ENCODE measurements at places on chromosomes 7 and 10. TPM values are rescaled to one million over a fixed set of nuclear protein-coding genes. Genes with fewer than 3 reads are reported as not detected.

The NOS3 gene
- 5.8 TPM for total RNA-seq

The DBF4 gene
- 29.1 TPM for total RNA-seq

The SPDYE11 gene
- not detected for total RNA-seq

The ITGB8 gene
- total RNA-seq = 73.0 TPM

The ADAM8 gene
- 0.85 TPM for total RNA-seq

The COX15 gene
- total RNA-seq = 47.4 TPM

The EVX1 gene
- total RNA-seq = not detected

The NPS gene
- total RNA-seq = not detected

The AKR1C2 gene
- 73.6 TPM for total RNA-seq

The CTAGE4 gene
- total RNA-seq = 0.28 TPM

The GIMAP1 gene
- not detected for total RNA-seq

The ASB10 gene
- total RNA-seq = not detected

The VIM gene
- 5,198 TPM for total RNA-seq

The DLG5 gene
- 35.1 TPM for total RNA-seq

The TMEM236 gene
- total RNA-seq = under 0.01 TPM

The GNAT3 gene
- 0.28 TPM for total RNA-seq

The GDF2 gene
- not detected for total RNA-seq

The YAE1 gene
- 35.3 TPM for total RNA-seq

The AGAP5 gene
- 2.1 TPM for total RNA-seq

The ATG9B gene
- total RNA-seq = 2.0 TPM

The CHRM2 gene
- under 0.01 TPM for total RNA-seq

The FZD1 gene
- total RNA-seq = 11.7 TPM

The SPDYE2 gene
- total RNA-seq = not detected

The MBL2 gene
- total RNA-seq = not detected

The BHLHA15 gene
- 0.77 TPM for total RNA-seq

The ETV1 gene
- 14.1 TPM for total RNA-seq

The ASAH2 gene
- 0.28 TPM for total RNA-seq

The CPA2 gene
- not detected for total RNA-seq

The ENTPD7 gene
- total RNA-seq = 24.2 TPM

The WDFY4 gene
- total RNA-seq = not detected

The APBB1IP gene
- total RNA-seq = 0.19 TPM

The NRP1 gene
- total RNA-seq = 418 TPM

The SEC31B gene
- 0.96 TPM for total RNA-seq

The MYL7 gene
- not detected for total RNA-seq

The C10orf67 gene
- 0.19 TPM for total RNA-seq

The AKR1C1 gene
- 122 TPM for total RNA-seq

The STOX1 gene
- total RNA-seq = under 0.01 TPM

The IDI2 gene
- not detected for total RNA-seq

The SYT15B gene
- total RNA-seq = 0.28 TPM

The HABP2 gene
- total RNA-seq = 0.19 TPM

The FBXO24 gene
- 0.28 TPM for total RNA-seq

The MYOZ1 gene
- 0.19 TPM for total RNA-seq

The FOXL3 gene
- not detected for total RNA-seq

The HMX3 gene
- total RNA-seq = not detected

The METTL27 gene
- 9.9 TPM for total RNA-seq

All from regular cardiac myocyte (primary cell).